Activated CD4-positive, alpha-beta T cell treated with anti-CD3 and anti-CD28 coated beads, Interleukin-2, amount 10 ng/mL, durations not matched to agents 7 days and 5 days (primary cell): ENCODE measurements at places on chromosomes 2 and 18.

DNA sequence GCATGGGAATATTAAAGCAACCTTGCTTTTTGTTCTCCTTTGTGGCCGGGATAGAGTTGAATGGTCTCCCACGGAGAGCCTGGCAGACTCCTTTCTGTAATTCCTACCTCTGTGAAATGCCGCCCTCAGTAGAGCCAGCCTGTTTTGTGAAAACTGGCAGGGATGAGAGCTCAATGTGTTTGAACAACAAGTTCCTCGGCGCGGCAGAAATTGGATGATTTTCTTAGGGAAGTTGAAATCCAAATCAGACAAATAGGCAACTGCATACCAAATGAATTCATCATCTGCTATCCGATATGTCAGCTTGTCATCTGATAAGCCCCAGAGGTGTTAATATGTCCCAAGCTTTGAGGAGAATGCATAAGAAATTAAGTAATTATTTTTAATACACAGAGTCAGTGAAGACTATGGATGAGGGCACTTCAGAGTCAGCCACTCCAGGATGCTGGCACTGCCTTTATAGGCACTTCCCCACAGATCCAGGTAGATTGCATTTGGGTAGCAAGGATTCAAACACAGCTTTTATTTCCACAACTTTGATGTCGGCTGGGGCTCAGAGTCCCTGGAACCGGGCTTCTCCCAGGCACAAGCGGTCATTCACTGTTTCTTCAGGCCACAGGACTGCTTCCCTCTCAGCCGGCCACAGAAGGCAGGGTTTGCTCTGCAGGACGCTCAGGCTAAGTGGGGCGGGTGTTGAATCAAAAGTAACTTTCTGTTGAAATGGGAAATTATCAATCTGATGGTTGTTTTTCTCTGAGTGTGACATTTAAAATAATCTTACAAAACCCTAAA, 82.8 kb upstream of the REV1 start:
- DNase-seq, result no peak

GRCh38 chr2:101983928-101984327, 7.8 kb upstream of the IL1R2 start:
- DNase-seq, result no peak

GRCh38 chr2:79585701-79586433, 73.0 kb downstream of the CTNNA2 start:
- no peak for DNase-seq

GRCh38 chr2:238527565-238527964, 100.8 kb downstream of the ASB1 start:
- DNase-seq, result no peak

GRCh38 chr18:76801567-76802505, 20.5 kb upstream of the ZNF236 start:
- DNase-seq, result peak; percentile 31
